CD4-positive, alpha-beta T cell treated with Interleukin-2 at 100 ng/mL for 4 hours (primary cell): ENCODE measurements at places on chromosomes 7 and 10.

DNA sequence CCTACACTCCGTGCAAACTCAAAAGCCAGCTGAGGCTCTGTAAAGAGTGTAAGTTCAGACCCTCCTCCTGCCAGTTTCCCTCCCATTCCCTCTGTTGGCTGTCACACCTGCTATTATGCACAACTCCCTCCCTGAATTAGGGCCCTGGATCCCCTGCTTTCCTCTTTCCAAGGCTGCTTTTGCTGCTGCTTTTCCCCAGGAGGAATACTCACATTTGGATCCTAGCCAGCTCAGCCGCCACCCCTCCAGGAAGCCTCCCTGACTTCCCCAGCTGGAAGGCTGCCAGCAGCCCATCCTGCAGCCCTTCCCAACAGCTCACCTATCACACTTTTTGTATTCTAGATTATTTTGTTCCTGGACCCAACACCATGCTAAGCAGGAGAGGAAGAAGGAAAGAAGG lies 40.9 kb upstream of the WDR11 start:
- DNase-seq: no peak

- DNase-seq: no peak
These were observed 24.0 kb upstream of the VWA2 start for GRCh38 chr10:114215033-114215432.

- no peak for DNase-seq
These were observed 411.9 kb downstream of the THSD7A start for GRCh38 chr7:11420049-11420448.

- DNase-seq: no peak
These were observed 45.6 kb upstream of the FIGNL1 start for GRCh38 chr7:50495746-50496145.

- no peak for DNase-seq
These were observed 104.8 kb upstream of the SHH start for GRCh38 chr7:155916926-155917655.

DNA sequence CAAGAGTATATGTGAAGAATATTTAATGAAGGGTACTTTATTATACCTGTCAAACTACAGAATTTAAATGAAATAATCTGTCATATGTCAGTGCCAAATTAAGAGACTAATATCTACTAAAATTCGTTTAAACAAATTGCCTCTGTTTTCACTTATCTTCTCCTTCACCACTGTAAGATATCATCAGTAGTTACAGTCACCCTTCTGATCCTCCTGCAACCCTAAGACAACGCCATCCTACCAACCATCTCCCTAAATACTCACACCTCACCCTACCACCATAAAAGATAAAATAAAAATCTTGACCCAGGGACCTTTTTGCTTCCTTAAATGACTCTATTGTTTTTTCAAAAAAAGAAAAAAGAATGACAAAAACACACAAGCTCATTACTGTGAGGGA lies 20.8 kb downstream of the EZH2 start:
- no peak for DNase-seq

- DNase-seq: no peak
These were observed 42.6 kb downstream of the CLEC2L start for GRCh38 chr7:139566075-139566474.

- no peak for DNase-seq
These were observed 23.7 kb upstream of the CAMK2B start for GRCh38 chr7:44348851-44349781.

DNA sequence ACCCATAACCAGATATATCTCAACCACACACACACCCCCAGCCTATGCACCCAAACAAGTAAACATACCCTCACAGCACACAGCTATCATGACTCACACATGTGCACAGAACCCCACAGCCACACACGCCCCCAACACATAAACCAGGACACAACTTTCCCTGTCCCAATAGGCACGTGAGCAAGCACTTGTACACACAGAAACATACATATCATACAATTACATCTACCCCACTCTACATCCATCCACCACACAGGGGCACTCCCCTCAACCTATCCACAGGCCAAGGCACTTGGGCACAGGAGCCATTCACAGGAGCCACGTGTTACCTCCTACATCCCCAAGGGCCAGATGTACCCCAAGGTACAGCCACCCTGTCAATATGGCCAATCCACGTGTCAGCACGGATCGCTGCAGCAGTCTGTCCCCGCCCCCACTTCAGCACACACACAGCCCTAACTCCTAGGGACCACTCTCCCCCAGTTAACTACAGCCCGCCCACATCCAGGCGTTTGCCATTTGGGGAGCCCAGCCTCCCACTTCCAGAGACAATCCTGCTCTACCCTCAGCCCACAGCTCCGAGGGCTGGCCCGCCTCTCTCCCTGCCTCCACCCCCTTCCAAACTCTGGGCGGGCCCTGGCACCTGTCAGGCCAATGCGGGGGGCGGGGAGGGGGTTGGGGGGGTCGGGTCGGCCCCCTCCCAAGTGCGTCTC lies 163.5 kb downstream of the SH3PXD2A start:
- peak; percentile 22 for DNase-seq

- DNase-seq: no peak
These were observed 870.5 kb downstream of the LRMDA start for GRCh38 chr10:76301950-76302349.

GRCh38 chr7:38070718-38071117 lies 107.3 kb upstream of the STARD3NL start:
- DNase-seq: no peak
